ENCODE measurements at places on chromosomes 7 and 10. TPM values are rescaled to one million over a fixed set of nuclear protein-coding genes. Genes with fewer than 3 reads are reported as not detected.

Gene IDI2
- not detected for total RNA-seq

Gene SPDYE16
- not detected for total RNA-seq

Gene PNLIPRP2
- total RNA-seq, result not detected

Gene CC2D2B
- total RNA-seq, result not detected

Gene SPAM1
- total RNA-seq, result not detected

Gene ATP6V0E2
- total RNA-seq, result 10.0 TPM

Gene BTBD16
- total RNA-seq, result 0.09 TPM

Gene ANKRD30A
- total RNA-seq, result not detected

Gene PWWP2B
- 10.5 TPM for total RNA-seq

Gene MSMB
- 0.27 TPM for total RNA-seq

Gene SPDYE9
- not detected for total RNA-seq

Gene MMP21
- total RNA-seq, result under 0.01 TPM

Data from endothelial cell of coronary artery (primary cell).